Activated naive CD4-positive, alpha-beta T cell treated with anti-CD3 and anti-CD28 coated beads for 36 hours (primary cell): ENCODE measurements at places on chromosomes 2 and 18. TPM values are rescaled to one million over a fixed set of nuclear protein-coding genes. Genes with fewer than 3 reads are reported as not detected.

- H3K4me3 ChIP-seq, result no peak overlapping the region
- H3K27me3 ChIP-seq, result peaks cover under 1% of the 10 kb centered on the region
- no peak for DNase-seq
- peaks cover 12% of the 10 kb centered on the region for H3K4me1 ChIP-seq
Observed at GRCh38 chr2:213011505-213011904, 139.9 kb downstream of the IKZF2 start.

DNA sequence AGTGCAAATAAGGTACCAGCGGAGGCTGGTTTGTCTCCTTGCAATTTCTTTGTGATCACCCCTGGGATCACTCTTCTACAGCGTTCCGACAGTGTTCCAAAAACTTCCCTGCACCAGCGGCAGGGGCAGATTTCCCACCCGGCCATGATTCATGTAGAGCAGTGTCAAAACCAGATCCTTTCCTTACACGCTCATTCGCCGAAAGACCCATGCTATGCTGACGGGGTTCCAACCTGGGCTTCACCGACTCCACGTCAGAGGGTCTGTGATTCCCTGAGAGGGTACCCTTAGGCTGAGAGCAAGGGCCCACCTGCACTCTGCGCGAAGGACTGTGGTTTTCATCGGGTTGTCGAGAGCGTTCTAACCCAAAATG, 423 bp upstream of the TTC27 start:
- peak overlapping the region; percentile 89 for H3K4me3 ChIP-seq
- peak; percentile 64 for DNase-seq
- H3K36me3 ChIP-seq, result peaks cover 4% of the 10 kb centered on the region
- H3K4me1 ChIP-seq, result peaks cover 29% of the 10 kb centered on the region

Gene LRATD1
- total RNA-seq, result not detected

Gene IL37
- total RNA-seq, result not detected

Gene HOXD10
- not detected for total RNA-seq

Gene CXCR4
- 72.6 TPM for total RNA-seq

Gene THSD7B
- total RNA-seq, result not detected

Gene PSTPIP2
- total RNA-seq, result 14.3 TPM

- no peak for DNase-seq
- H3K27ac ChIP-seq, result no peak overlapping the region
- no peak overlapping the region for H3K4me3 ChIP-seq
- peaks cover 62% of the 10 kb centered on the region for H3K27me3 ChIP-seq
- H3K36me3 ChIP-seq, result no peaks in the 10 kb centered on the region
- peaks cover 4% of the 10 kb centered on the region for H3K4me1 ChIP-seq
Observed at GRCh38 chr2:235268535-235268934, 225.3 kb upstream of the AGAP1 start.

DNA sequence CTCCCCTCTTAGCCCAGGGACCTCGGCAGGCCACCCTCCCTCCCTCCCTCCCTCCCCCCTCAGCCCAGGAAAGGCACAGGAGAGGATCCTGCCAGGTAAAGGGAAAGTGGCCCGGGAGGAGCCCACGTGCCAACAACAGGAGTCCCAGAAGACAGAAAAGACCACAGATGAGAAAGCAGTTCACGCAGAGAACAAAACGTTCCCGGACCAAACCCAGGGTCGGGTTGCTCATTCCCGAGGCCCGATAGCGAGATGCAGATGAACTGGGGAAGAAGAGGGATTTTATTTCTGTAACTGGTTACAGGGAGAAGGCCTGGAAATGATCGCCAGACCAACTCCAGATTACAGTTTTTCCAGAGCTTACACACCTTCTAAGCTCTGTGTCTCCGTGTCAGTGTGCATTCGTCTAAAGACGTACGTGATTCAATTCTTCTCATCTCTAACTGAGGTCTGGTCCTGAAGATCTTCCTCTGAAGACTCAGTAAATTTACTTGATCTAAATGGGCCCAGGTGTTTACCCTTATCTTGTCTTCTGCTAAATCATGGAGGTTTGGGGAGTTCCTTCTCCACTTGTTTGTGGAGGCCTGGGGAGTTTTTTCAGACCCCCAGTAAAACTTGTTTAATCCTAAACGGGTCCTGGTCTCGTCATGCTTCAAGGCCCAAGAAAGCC, 807 bp upstream of the NEU4 start:
- no peaks in the 10 kb centered on the region for H3K36me3 ChIP-seq
- H3K27me3 ChIP-seq, result peaks cover 8% of the 10 kb centered on the region
- DNase-seq, result no peak
- H3K4me3 ChIP-seq, result no peak overlapping the region
- peaks cover 12% of the 10 kb centered on the region for H3K4me1 ChIP-seq
